ENCODE measurements at places on chromosomes 16 and 17. TPM values are rescaled to one million over a fixed set of nuclear protein-coding genes. Genes with fewer than 3 reads are reported as not detected.

The CEMP1 gene
- not detected for total RNA-seq

The PDILT gene
- total RNA-seq, result not detected

The FSCN2 gene
- 1.1 TPM for total RNA-seq

The NPIPB13 gene
- total RNA-seq, result 0.81 TPM

Measured in A549 treated with RU486 at 1 μM for 4 hours (cell line).